T47D (cell line): ENCODE measurements at places on chromosomes 7 and 10.
A peak's percentile ranks its signal among the peaks of the same experiment; 100 is the strongest.

DNA sequence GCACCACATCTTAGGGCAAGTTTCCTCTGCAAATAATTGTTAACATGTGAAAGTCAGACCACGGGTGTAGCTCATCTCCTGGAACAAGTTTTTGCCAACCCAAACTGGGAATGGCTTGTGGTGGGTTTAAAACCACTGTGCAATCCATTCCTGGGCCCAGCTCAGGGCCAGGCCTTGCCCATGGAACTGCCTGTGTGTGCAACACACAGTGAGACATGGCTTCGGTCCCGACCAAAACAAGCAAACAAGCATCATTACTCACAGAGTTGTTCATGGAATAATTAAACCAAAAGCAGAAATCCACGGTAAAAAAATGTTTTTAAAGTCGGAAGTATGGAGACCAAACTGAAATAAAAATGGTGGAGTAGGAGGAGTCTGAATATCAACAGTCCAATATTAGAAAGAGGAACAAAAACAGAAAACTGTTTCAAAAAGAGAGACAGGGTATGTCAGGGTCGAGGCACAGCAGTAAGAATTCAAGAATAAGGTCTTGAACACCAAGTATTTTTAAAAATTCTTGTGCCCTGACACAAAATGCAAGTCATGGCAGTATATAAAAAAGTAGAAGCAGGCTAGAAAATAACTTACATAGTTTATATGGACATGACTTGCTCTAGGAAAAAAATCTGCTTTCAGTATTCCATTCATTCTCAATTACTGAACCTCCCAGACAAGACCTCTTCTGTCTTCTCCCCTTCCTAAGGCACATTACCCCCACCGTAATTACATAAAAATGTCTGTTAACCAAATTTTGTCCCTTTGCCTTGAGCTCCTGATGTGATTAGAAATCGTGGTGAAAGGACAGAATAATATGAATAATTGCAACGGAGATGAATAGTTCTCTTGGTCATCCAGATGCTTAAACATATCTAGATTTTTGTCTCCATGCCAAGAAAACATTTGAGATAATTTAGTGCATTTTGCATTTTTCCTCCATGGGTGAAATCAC is 88.4 kb downstream of the FAS start:
- no peak for DNase-seq

GRCh38 chr10:115665549-115665948 is 572.4 kb downstream of the ATRNL1 start:
- DNase-seq = no peak

DNA sequence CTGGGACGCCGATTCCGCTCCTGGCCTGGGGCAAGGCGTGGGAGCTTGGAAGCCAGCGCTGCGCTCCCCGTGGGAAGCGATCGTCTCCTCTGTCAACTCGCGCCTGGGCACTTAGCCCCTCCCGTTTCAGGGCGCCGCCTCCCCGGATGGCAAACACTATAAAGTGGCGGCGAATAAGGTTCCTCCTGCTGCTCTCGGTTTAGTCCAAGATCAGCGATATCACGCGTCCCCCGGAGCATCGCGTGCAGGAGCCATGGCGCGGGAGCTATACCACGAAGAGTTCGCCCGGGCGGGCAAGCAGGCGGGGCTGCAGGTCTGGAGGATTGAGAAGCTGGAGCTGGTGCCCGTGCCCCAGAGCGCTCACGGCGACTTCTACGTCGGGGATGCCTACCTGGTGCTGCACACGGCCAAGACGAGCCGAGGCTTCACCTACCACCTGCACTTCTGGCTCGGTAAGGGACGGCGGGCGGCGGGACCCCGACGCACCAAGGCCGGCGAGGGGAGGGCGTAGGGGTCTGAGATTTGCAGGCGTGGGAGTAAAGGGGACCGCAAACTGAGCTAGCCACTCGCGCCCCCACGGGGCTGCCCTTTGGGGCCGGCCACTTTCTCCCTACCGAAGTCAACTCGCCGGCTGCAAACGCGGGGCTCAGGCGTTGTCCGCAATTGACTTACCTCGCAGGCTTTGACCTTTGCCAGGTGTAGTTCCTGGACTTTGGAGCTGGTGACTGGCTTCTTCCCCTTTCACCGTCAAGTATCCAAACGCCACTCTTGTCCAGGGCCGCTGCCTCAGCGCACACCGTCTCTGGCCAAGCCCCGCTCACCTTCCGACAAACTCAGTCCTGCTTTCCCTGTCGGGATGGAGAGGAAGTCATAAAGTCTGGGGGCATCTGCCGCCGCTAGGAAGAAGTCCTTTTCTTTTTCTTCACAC is at the start of gene SCIN:
Gene SCIN (plus strand): TSS at position 187 of the 928 bp plus-strand sequence. CDS start 67 bp downstream, at position 254.
- peak; percentile 75 for DNase-seq

DNA sequence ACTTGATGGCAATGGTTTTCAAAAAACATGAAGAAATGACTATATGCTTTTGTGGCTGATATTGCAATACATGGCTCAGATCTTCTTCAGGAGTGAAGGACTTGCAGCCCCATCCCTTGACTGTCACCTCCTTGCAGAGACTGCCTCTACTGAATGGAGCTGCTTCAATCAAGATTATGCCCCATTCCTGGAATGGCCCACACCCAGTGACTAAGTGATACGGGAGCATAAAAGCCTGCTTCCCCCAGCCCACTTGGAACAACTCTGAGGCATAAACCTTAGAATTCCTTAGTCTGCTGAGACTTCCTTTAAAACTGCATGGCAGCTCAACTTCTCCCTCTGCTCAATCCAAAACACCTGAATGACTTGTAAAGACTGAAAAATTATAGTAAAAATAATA is 957.1 kb downstream of the SORCS3 start:
- DNase-seq = no peak

GRCh38 chr10:5573968-5574641 is 49.3 kb downstream of the CALML3 start:
- DNase-seq = no peak

DNA sequence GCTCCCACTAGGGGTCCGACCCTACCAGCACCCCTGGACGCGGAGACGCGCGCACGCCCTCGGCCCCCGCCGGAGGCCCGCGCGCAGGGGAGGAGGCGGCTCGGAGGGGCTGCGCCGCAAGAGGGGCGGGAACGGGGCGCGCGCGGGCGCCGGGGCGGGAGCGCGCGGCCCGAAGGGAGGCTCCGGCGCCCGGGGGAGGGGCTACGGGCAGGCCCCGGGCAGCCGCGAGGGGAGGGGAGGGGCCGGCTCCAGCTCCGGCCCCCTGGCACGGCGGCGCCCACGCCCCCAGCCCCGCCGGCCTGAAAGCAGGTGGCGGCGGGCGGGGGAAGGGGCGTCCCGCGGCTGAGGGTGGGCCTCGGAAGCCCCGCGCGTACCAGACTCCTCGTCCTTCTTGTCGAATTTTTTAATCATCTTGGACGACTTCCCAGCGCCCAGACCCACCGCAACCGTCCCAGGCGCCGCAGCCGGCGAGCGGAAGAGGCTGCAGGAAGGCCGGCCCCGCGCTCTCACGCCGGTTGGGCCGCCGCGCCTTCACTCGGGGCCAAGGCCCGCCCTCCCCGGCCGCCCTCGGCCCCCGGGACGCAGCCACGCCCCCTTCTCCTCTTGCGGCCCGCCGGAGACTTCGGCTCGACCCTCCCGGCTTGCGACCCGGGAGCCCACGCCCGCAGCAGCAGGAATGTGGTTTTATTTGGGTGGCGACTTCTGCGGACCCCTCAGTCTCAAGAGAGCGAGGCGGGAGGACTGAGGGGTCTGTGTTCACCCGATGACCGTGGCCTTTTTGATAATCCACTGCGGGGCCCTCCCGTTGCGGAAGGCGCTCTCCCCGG is at the start of gene COPG2:
Gene COPG2 (minus strand): TSS at position 491 of the 827 bp plus-strand sequence. CDS start 80 bp downstream, at position 411.
- DNase-seq = peak; percentile 83
